ENCODE measurements at places on chromosomes 2 and 18.

- DNase-seq = no peak
Measured at GRCh38 chr2:228575897-228576296, 394.4 kb upstream of the SPHKAP start.

- no peak for DNase-seq
Measured at GRCh38 chr2:22934747-22935146, 450.2 kb upstream of the KLHL29 start.

DNA sequence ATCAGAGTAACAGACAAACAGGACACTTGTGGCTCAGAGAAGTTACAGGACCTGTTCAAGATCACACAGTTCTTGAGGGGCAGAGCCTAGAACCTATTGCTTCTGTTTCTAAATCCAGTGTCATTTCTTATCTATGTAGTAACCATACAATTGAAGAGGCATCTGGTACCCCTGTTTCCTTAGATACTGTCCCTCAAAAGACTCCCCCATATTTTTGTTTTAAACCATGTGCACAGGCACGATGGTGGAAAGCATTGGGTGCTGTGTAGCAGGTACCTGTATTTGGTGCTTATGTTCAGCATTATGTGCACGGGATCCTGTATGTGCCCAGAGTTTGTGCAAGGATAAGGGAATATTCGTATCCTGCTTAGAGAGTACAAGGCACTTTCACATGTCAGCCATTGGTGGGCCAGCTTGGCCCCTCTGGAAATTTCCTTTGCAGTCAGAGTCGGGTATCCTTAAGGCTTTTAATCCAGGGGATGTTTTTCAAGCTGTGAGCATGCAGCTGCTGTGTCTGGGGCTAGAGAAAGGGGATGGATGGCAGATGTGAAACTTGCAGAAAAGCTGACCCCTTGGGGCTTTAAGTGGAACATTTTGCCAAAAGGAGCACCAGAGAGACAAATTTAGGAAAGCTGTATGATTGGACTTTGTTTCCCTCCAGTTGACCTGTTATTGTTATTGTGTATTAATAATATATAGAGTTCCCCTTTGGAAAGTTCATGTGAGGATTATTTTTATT lies 2.1 kb downstream of the LBH start:
- no peak for DNase-seq

DNA sequence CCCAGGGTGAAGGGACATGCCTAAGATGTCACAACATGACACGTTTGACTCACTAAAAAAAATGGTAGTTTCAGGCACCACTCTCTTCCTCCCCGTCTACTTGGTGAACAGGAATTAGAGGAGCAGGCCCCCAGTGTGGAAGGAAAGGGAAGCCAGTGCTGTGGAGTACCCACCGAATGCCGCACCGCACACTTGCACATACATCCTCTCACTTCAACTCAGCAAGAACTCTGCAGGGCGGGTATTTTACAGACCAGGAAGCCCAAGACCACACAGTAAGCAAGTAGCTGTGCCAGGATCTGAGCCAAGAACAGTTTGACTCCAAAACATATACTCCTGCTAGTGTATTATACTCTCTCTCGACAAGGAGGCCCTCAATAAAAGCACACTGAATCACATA lies 69.8 kb downstream of the BCL2 start:
- no peak for DNase-seq

DNA sequence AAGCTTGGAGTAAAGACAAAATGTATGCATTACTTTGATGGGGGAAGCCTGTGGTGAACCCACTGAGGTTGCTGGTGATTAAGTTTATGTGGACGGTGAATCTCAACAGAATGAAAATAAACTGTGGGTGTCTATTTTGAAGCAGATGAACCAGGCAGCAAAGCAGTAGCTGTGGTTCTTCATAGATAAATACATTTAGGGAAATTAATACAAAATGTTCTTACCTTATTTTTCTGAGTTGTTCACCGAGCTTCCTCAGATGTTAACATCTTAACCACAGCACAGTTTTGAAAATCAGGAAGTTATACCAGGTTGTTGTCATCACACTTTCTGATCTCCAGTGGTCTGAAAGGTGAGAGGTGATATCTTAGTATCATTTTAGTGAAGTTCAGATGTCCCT lies 53.9 kb downstream of the NCK2 start:
- DNase-seq = no peak

GRCh38 chr2:200655918-200656580 lies 70.2 kb downstream of the AOX1 start:
- no peak for DNase-seq

- DNase-seq = no peak
Measured at GRCh38 chr18:38796762-38797161, 1231.2 kb upstream of the CELF4 start.

DNA sequence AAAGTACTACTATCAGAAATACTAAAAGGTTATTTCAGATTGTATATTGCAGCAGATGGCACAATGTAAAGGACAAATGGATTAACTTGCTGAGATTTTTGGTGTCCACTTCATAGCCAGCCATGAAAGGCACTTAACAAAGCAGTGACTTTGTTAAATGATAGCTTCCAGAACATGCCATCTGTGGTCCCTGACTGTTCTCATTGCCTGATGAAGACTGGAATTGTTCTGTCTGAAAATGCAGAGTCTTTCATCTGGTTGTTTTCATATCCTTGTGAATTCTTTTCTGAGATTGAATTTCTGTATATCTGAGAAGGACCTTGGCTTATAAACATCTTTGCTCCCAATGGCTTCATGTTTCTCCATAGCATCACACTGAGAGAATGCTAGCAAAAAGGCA lies 44.4 kb upstream of the LRRTM1 start:
- no peak for DNase-seq
